ENCODE measurements at places on chromosomes 5 and 9.

GRCh38 chr9:75152416-75152815, 64.1 kb downstream of the OSTF1 start:
- no peak for DNase-seq

DNA sequence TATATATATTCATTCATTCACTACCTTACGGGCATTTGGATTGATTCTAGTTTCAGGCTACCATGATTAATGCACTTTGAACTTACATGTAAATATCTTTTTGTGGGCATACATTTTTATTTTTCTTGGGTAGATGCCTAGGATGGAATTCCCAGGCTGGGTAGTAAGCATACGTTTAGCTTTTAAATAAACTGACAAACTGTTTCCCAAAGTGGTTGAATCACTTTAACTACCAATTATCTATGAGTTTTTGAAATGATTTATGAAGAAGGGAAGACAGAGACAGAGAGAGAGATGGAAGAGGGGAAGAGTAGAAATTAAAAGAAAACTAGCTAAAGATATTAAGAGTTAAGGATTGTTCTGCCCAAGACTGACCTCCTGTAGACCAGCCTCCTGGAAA, 612.6 kb downstream of the PSAT1 start:
- no peak for DNase-seq

DNA sequence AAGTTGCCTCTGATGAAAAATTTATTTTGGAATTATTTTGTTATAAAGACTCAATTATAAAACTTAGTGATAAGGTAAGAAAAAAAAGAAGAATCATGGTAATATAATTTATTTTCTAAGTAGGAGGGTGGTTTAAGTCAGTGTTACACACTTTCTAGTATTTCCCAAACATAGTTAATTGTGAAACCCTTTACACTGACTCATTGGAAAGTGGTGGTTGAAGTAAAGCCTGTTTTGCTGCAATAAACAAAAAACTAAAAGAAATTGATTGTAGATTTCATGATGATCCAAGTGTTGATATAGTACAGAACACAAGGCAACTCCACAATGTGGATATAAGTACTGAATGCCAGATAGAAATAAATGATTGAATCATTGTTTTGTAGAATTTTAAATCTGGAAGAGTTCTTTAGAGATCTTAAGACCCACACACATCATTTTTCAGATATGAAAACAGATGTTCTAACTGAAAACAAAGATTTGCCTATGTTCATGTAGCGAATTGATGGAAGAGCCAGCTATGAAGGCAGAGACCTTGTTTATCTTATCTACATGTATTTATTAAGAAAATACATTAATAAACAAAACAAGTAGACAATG, 539.8 kb downstream of the PRELID2 start:
- no peak for DNase-seq

DNA sequence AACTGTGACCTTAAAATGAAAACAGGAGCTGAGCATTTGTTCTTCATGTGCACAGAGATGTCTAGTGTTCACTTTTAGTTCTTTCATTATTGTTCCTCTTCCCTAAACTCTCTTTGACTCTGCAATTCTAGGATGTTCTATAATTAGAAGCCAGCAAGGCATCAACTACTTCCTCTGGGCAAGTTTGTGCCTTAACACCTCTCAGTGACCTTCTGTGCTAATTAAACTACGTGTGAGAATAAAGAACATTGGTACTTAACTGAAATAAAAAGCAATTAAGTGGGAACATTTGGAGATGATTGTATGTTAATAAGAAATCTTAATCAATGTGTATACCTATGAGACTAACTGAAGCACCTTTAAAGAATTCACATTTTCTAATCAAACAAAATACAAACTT, 242.8 kb downstream of the RASEF start:
- no peak for DNase-seq

DNA sequence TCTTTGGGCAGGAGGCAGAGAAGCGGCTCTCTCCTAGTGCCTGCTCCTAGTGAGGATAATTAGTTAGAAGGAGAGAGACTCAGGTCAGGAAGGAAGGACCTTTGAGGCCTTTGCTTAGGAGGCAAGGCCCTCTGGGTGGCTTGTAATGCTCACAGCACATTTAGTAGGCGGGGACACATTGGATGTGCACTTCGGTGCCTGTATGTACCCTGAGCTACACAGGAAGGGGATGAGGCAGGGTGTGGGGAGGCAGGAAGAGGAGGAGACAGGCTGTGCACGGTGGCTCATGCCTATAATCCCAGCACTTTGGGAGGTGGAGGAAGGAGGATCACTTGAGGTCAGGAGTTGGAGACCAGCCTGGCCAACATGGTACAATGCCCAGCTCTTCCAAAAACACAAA, 7.2 kb upstream of the LCN2 start:
- DNase-seq = no peak

DNA sequence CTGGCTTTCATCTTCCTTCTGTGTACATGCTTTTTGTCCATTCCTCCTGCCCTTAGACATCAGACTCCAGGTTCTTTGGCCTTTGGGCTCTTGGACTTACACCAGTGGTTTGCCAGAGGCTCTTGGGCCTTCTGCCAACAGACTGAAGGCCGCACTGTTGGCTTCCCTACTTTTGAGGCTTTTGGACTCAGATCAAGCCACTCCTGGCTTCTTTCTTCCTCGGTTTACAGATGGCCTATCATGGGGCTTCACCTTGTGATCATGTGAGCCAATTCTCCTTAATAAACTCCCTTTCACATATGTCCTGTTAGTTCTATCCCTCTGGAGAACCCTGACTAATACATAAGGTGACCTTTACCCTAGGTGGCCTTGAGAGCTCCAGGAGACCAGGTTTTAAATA, 189.1 kb upstream of the CCNG1 start:
- no peak for DNase-seq

DNA sequence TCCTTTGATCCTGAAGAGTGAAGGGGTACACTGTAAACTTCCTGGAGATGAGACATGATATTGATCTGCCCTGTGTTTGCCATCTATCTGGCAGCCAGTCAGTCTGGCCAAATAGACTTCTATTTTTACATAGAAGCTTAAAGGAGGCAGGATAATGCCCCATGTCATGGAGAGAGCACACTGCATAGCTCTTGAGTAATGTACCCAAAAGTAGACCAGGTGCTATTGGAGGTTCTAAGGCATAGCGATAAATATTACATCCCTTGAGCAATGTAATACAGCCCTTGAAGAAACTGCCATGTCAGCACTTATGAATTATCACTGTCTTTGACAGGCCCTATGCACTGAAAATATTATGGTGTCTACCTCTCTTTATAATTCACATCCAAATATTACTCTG, 131.8 kb downstream of the GHR start:
- no peak for DNase-seq

DNA sequence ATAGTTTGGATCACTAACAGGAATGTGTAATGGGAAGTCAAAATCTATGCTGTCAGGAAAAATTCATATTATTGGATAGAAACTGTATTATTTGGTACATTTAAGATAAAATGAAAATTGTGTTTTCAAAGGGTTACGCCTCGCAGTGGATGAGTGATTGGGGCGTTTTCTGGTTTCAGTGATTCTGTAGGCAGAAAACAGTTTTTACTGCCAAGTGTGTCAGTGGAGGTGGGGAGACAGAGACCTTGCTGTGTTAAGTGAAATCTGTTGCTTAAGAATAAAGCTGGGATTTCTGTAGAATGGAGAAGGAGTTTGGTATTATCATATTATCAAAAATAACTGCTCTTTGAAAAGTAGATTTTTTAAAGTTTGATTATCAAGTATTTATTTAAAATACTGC, 69.7 kb downstream of the GHR start:
- DNase-seq = no peak

GRCh38 chr9:86821006-86821845, 126.1 kb downstream of the GAS1 start:
- DNase-seq = no peak

DNA sequence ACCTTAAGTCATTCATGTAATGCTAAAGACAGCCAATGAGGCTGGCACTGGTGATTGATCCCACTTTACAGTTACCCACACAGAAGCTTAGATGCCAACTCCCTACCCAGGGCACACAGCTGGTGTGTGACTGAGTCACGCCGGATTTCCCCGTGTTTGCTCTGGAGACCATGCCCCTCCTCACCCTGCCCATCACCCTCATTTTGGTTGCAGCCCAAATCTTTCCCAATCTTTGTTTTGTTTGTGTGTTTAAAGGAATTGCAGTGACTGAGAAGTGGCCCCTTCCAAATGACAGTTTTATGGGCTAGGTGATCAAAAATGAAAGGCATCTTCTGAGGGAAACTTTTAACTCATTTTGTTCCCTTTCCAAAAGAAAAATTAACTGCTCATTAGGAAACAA, 10.9 kb downstream of the FBXL7 start:
- no peak for DNase-seq

GRCh38 chr9:20496328-20496727, 126.0 kb downstream of the MLLT3 start:
- no peak for DNase-seq

DNA sequence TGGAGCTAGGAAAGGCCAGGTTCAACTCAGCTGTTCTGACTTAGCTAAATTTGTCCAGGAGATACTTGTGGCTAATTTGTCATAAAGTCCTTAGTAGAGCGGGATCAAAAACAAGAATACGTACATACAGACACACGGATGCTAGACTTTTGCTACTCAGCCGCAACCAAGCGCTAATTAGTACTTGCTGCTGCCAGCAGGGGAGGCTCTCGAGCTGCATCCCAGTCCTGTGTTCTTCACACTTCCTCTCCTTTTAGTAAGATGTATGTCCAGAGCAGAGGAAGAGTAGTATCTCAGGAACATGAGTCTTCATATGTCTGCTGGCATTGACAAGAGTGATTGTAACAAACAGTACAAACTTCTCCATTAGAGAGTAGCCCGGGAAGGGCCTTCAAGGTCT, 58.3 kb downstream of the CYFIP2 start:
- no peak for DNase-seq

DNA sequence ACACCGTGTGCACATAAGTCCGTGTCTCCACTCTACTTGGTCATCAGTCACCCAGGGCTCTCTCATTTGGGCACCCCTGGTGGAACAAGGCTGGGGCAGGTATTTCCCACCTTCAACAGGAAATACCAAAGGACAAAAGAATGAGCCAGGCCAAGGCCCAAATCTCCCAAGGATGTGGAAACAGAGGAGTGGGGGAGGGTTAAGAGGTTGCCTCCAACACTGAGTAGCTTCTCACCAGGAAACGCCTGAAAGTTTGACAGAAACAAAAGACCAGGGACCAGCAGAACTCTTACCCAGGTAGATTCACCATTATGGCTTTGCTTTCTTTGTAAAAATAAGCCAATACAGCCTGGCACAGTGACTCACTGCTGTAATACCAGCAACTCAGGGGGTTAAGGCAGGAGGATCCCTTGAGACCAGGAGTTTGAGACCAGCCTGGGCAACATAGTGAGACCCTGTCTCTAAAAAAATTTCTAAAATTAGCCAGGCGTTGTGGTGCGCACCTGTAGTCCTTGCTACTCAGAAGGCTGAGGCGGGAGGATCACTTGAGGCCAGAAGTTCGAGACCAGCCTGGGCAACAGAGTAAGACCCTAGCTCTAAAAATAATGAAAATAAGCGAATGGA, 12.7 kb downstream of the SLC1A3 start:
- DNase-seq = no peak

- no peak for DNase-seq
Observed at GRCh38 chr9:129685220-129685932, 19.9 kb downstream of the PRRX2 start.

- no peak for DNase-seq
Observed at GRCh38 chr5:127295454-127295853, 4.9 kb downstream of the MEGF10 start.

- no peak for DNase-seq
Observed at GRCh38 chr9:8558176-8558575, 758.6 kb upstream of the DMAC1 start.

DNA sequence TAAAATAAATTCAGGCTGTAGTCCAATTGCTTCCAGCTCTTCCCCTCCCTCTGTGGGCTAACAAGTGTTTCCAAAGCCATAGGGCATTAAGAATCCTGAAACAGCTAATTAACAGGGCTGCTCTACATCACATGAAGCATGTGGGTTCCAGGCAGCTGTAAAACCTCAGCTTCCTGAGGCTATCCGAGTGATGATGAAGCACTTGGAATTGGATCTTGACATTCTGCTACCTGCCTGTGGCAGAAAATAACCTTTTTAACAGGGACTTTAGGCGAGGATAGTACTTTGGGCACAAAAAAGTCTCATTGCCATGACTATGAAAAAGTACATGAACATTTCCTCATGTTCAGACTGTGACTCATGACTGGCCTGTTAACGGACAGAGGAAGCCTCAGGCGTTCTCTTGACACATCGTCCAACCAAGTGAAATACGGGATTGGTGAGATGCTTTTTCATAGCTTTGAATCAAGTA, 107.2 kb downstream of the PDE4D start:
- DNase-seq = no peak

DNA sequence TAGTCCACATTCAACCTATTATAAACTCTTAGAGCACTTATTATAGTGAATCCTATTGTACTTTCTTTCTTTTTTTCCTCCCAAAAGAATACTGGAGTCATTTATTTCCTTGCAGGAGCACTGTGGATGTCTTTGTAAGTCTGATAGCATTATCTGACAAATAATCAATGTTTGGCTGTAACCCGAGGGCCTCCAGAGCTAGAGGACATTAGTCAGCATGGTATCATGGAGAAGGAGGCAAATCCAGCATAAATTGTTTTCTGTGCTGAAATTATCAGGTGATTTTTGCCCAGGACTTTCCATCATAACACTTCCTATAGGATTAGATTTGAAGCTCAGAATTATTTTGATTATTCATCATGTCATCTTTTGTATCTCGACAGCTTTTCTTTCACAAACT, 551.0 kb downstream of the ZNF608 start:
- no peak for DNase-seq

DNA sequence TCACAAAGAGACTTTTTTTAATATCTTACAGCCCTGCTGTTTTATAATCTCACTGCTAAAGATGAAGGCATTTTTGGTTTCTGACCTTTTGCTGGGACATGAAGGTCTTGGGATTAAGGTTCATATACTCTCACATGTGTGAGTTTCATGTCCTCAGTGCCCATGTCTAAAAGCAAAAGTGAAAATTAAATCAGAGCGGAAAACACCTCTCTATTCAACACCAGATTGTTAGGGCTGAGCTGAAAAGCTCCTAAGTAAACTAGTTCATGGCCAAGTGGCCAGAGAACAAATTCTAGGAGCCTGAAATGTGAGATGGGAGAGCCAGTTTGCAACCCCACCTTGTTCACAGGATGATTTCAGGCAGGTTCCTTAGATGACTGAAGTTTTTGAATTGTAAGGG, 110.9 kb downstream of the GRIA1 start:
- DNase-seq = no peak

All from DMS153 (cell line).